ENCODE measurements at places on chromosomes 11 and 22. TPM values are rescaled to one million over a fixed set of nuclear protein-coding genes. Genes with fewer than 3 reads are reported as not detected.

CCDC89 gene
- total RNA-seq = not detected

UFD1 gene
- 99.2 TPM for total RNA-seq

PVALB gene
- total RNA-seq = not detected

GDPD5 gene
- total RNA-seq = 13.0 TPM

All from A549 treated with Mapracorat at 1 μM for 4 hours (cell line).